ENCODE measurements at places on chromosomes 4 and X.

GRCh38 chr4:126267689-126268088 is 952.9 kb downstream of the FAT4 start:
- no peak for DNase-seq

- DNase-seq, result no peak
These were observed 52.4 kb downstream of the HPGDS start for GRCh38 chr4:94290245-94290644.

DNA sequence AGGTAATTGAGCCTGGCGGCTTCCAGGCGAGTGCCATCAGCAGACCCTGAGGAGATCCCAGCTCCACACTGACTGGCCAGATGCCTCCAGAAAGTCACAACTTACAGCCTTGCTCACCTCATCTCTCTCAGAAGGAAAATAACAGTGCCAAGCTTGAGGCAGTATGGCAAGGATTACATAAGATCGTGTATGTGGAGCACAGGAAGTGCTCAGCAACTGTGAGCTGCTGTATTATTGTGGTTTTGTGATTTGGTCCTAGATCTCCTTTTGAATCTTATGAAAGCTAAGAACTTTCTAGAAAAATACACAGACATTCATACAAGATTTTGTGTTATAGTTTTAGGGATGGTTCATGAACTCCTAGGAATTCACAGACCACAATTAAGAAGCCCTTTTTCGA is 14.0 kb downstream of the RASL11B start:
- DNase-seq, result no peak

- DNase-seq, result no peak
These were observed 16.7 kb downstream of the GAB3 start for GRCh38 chrX:154734061-154734781.

GRCh38 chr4:79620617-79621016 is 212.6 kb upstream of the GK2 start:
- DNase-seq, result no peak

GRCh38 chr4:151940291-151940690 is 179.5 kb upstream of the GATB start:
- DNase-seq, result no peak

DNA sequence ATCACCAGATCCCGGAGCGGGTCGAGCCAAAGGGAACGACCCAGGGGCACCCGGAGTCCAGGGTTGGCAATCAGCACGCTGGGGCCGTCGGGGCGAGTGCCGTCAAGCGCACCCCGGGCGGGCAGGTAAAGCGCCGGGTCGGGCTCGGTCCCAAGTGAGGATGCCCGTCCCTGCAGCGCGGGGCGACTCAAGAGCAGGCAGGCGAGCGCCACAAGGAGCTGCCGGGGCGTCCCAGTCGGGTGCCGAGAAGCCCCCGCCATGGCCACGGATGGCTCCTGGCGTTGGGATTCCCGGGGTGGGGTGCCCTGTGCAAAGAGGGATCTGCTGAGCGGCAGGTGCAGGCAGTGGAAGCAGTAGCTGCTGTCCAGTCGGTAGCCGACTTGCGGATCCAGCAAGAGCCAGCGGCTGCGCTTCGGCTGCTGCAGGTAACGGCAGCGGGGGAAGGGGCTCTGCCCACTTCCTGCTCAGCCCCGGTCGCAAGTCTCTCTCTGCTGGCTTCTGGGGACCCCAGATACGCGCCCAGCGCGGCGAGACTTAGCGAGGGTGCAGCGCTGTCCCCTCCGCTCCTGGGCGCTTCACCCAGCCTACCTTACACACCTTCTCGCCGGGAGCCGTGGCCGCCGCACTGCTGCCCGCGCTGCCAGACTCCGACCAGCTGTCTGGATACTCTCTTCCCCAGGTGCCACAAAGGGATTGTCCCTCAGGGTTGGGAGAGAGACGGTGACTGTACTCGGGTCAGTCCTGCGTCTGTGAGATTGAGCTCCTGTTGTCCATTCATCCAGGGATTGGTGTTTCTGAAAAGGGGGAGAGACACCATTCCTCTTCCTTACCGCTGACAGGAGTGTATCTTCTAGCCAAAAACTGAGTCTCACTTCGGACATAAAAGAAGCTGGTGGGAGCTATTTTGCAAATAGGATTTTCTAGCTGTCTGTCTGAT is at the start of gene FREM3:
FREM3 (minus strand) TSS at position 260 of the 937 bp plus-strand sequence; CDS start at position 260, 0 bp downstream.
- DNase-seq, result no peak

DNA sequence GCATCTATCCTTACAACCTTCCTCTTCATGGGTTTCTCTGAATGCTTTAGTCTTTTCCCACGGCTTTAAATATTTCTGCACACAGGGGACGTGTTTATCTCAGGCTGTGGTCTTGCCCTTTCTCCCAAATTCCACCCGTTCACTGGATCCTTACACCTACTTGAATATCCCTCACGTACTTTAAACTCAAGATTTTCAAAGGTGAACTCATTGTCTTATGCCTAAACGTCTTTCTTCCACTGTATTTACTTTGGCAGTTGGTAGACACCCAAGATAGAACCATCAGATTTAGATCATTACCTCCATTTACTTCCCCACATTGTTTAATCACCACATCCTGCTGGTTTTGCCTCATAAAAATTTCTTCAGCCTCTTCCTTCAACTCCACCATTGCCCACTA is 269.2 kb downstream of the CBLL2 start:
- DNase-seq, result no peak

- DNase-seq, result no peak
These were observed 16.9 kb upstream of the ANOS1 start for GRCh38 chrX:8748855-8749254.

GRCh38 chrX:75061701-75062100 is 94.4 kb downstream of the ABCB7 start:
- DNase-seq, result no peak

DNA sequence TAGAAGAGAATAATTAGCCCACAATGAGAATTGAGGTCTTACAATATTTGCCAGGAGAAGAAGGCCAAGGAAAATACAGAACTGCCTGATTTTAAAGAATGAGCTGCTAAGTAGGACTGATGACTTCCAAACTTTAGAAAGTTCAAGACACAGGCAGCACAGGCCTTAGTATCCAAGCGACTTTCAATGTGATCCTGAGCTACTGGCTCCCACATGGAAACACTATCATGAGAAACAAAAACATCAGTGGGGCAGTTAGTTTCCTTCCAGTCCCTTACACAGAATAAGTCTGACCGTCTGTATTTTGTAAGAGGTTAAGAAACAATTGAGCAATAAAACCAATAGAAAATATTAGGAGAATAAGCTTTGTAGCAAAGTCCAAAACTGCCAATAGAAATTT is 251.4 kb downstream of the COL25A1 start:
- no peak for DNase-seq

DNA sequence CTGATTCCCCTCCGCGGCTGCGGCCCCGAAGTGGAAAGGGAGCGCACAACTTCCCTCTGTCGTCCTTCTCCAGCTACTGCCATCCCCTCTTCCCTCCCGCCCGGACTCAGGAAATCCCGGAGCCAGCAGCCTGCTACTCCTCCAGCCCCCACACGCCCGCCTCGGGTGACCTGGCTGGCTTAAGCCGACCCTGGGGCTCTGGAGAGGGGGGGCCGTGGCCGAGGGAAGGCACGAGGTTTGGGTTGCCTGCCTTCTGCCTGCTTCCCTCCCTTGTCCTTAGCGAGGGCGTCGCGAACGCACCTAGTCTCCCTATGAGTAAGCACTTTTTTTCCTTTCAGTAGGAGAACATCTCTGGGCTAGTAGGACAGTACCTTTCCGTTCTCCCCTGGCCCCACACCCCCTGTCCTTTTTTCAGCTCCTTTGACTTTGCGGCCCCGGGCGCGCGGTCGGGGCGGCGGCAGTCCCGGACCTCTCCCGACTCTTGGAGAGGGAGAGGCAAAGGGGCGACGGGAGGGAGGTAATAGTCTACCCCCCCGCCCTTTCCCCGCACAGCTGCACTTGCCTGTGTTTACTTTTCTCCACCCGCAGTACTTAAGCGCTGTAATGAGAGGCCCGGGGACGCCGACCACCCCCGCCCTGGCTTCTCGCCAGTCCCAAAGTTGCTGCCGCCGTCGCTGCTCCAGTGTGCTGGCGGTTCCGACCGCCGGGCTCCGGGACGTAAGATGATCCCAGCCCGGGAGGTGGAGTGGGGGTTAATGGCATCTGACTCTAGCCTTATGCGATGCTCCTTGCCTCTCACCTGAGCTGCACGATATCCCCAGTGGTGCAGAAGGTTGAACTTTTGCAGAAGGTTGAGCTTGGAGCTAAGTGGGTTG is 868 bp downstream of the PLS3 start:
- peak; percentile 73 for DNase-seq

DNA sequence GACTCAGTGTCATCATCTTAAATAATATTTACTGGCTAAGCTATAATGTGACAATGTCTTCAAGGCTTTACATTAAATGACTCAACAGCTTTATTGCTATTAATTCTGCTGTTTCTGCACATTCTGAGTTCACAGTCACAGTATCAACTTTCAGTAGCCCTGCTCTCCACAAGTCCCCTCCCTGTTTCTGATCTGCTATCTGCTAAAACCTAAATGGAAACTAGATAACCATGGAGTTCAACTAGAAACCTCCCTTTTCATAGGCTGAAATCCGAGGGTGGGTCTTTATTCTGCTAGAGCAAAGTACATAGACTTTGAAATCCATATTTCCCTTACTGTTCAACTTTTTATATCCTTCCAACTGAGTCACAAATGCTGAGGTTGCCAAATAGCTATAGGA is 5.4 kb upstream of the ACE2 start:
- no peak for DNase-seq
